ENCODE measurements at places on chromosomes 11 and 22. TPM values are rescaled to one million over a fixed set of nuclear protein-coding genes. Genes with fewer than 3 reads are reported as not detected.
A peak's percentile ranks its signal among the peaks of the same experiment; 100 is the strongest.

Gene MRGPRF
- total RNA-seq: 17.9 TPM

Gene NRXN2
- 6.7 TPM for total RNA-seq

Gene TPH1
- total RNA-seq: 18.3 TPM

DNA sequence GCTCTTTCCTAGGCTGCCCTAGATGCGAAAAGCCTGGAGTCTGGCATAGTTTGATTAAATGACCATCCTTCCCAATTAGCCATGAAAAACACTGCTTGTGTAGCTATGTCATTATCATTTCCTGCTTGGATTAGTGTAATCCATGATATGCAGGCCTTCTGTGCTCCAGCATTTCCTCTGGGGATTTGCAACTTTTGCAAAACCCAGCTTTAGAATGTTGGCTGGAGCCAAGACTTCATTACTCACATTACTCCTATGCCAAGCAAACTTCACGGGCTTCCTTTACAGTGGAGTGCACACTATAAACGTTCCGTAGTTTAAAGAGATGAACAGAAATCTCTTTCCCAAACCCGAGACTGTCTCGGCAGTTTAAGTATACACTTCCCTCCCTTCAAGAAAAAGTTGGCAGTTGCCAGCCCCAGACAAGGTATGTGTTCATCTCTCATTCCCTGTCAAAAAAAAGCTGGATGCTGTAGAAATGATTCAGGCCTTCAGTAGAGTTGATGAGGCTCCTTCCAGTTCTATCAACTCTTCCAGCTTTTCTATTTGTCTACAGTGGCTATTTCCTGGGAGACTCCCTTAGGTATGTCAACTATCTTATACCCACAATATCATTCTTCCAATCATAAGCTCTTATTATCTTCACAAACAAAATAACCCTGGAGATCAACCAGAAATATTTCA, 180.0 kb downstream of the MAML2 start:
- DNase-seq: no peak
- no peaks in the 10 kb centered on the region for H3K27me3 ChIP-seq
- H3K4me1 ChIP-seq: no peaks in the 10 kb centered on the region
- H3K27ac ChIP-seq: peak overlapping the region; percentile 20

- DNase-seq: no peak
- H3K27me3 ChIP-seq: no peaks in the 10 kb centered on the region
- H3K4me3 ChIP-seq: no peak overlapping the region
- peak overlapping the region; percentile 78 for H3K27ac ChIP-seq
- no peaks in the 10 kb centered on the region for H3K36me3 ChIP-seq
- H3K4me1 ChIP-seq: peaks cover 56% of the 10 kb centered on the region
Measured at GRCh38 chr11:86510674-86511073, 136.0 kb downstream of the CCDC81 start.

DNA sequence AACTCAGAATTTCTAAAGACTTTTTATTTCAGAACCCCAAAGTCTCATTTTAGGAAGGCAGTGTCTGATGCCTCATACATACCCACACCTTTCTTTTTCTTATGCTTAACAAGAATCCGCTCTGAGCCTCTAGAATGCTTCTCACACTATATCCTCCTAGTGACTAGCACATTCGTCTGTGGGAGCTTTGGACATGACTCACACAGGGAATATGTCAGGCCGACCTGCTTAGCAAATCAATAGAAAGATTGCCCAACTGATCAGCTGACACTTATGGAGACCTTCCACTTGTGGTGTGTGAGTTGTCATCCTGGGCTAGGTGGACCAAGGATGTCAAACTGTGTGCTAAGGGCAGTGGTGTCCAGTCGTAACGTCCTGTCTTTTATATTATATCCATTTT, 129.9 kb upstream of the TTC12 start:
- no peak overlapping the region for H3K27ac ChIP-seq
- H3K4me3 ChIP-seq: no peak overlapping the region
- no peak for DNase-seq
- H3K27me3 ChIP-seq: no peaks in the 10 kb centered on the region
- no peaks in the 10 kb centered on the region for H3K36me3 ChIP-seq

DNA sequence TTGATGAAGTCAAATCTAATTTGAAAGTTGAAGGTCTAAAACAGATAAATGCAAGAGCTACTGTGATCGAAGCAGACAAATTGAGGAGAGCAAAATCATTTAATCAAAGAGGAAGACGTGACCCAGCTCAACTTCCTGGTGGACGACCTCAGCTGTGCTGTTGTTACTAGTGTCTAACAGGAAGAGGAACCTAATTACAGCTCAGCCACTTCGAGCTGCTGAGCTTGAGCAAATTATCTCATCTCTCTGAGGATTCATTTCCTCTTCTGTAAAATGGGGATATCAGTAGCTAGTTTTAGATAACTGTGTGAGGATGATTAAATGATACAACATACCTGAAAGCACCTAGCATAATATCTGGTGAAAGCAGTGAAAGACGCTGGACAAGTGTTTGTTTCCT, 48.6 kb upstream of the OLFML1 start:
- no peaks in the 10 kb centered on the region for H3K4me1 ChIP-seq
- no peaks in the 10 kb centered on the region for H3K36me3 ChIP-seq
- DNase-seq: no peak
- no peaks in the 10 kb centered on the region for H3K27me3 ChIP-seq
- no peak overlapping the region for H3K27ac ChIP-seq

- DNase-seq: no peak
- no peak overlapping the region for H3K4me3 ChIP-seq
- no peak overlapping the region for H3K27ac ChIP-seq
- no peaks in the 10 kb centered on the region for H3K4me1 ChIP-seq
- H3K36me3 ChIP-seq: no peaks in the 10 kb centered on the region
- H3K27me3 ChIP-seq: no peaks in the 10 kb centered on the region
Measured at GRCh38 chr11:94557421-94557820, 9.7 kb upstream of the PIWIL4 start.

Gene TP53AIP1
- 0.41 TPM for total RNA-seq

Gene GGTLC3
- total RNA-seq: not detected

Gene RRP8
- 11.1 TPM for total RNA-seq
